ENCODE measurements at places on chromosomes 5 and 9.

- DNase-seq, result no peak
Measured at GRCh38 chr9:37921546-37922300, 17.8 kb upstream of the SLC25A51 start.

- no peak for DNase-seq
Measured at GRCh38 chr5:154948313-154948712, 7.4 kb downstream of the MRPL22 start.

DNA sequence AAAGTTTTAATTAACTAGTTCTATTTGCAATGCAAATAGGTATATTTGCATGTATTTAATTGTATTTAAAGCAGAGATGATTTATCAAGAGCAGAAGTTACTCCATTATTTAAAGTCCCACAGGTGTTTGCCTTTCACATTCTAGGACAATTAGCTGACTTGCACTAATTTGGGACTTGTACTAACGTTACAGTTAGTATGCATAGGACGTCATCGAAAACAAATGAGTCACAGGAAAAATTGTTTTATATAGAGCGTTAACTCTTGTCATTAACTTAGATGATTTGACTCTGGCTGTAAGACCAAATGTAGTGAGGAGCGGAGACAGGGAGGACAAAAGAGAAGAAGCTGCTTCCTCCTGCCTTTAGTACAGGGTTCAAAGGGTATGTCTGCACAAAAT is 126.1 kb upstream of the IFNE start:
- no peak for DNase-seq

GRCh38 chr9:35778496-35778895 is 12.9 kb upstream of the NPR2 start:
- no peak for DNase-seq
